ENCODE measurements at places on chromosomes 7 and 10.
A peak's percentile ranks its signal among the peaks of the same experiment; 100 is the strongest.

DNA sequence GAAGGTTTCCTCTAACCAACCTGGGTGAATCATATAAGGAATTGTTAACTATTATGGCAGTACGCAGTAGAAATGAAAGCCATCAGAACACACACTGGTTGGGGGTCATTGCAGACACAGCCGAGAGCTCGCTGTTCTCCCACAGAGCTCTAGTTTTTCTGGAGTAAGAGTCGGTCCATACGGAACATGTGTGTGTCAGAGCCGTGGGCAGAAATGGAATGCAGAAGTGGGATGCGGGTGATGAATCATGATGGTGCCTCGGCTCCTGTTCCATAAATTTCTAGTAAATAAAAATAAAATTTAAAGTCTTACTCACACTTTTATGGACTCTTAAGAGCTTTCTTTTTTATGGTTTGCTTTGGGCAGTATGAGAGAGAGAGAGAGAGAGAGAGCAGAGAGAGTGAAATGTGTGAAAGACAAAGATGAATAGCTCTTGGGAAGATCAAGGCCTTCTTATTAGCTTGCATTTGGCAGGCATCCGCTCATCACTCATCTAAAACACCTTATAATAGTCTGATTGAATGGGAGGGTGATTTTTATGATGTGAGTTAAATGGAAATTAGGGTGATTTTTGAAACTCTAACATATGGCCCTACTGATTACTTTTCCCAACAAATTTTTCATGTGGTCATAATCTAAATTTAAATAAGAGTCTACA, 98.8 kb upstream of the PFKP start:
- DNase-seq: no peak

- no peak for DNase-seq
Measured at GRCh38 chr7:1781369-1781768, 111.3 kb downstream of the ELFN1 start.

GRCh38 chr10:101670635-101671034, 24.3 kb downstream of the FBXW4 start:
- DNase-seq: no peak

- no peak for DNase-seq
Measured at GRCh38 chr7:20839987-20840386, 53.3 kb upstream of the SP8 start.

DNA sequence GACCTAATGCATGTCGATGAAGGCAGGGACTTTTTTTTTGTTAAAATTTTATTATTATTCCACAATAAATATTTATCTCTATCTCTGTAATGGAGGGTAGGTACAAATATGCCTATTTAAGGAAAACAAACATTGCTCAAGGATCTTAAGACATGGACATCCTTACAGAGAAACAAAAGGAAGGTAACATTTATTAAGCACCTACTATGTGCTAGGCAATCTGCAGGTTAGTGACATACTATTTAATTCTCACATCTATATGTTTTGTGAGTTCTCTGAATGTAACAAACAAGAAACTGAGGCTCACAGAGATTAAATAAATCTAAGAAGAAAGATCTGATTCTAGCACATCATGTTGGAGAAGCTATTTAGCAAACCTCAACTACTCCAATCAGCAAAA, 32.1 kb downstream of the LMOD2 start:
- DNase-seq: no peak

DNA sequence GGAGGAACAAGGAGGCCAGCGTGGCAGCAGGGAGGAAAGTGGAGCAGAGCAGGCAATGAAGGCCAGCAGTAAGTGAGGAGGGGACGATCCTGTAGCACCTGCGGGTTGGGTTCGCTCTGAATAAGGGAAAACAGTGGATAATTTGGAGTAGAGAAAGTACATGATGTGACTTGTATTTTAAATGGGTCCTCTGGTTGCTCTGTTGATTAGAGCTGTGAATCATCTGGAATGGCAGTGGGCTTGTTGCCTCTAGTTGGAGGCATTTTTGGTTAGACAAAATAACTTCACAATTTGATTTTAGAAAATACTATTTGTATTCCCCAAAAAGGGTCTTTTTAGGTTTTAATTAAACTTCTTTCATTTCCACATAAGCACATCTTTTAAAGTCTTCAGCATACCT, 277.4 kb downstream of the ARL4A start:
- no peak for DNase-seq

DNA sequence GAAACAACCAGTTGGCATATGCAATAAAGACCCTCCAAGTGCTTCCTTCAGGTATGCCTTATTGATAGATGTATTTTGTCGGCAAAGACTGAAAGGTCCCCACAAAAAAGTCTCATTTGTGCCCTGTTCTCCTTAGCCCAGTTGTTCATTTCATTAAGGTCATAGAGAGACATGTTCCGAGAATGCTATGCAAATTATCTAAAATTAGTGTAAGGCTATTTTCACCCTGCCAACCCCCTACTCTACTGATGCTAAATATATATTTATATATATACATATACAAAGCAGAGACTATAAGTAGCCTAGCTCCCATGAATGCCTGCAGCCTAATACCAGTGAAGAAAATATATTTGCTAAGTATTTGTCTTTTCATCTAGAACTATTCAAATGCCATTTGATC, 96.7 kb upstream of the ADO start:
- no peak for DNase-seq

GRCh38 chr7:805261-805660, 27.0 kb upstream of the SUN1 start:
- DNase-seq: no peak

DNA sequence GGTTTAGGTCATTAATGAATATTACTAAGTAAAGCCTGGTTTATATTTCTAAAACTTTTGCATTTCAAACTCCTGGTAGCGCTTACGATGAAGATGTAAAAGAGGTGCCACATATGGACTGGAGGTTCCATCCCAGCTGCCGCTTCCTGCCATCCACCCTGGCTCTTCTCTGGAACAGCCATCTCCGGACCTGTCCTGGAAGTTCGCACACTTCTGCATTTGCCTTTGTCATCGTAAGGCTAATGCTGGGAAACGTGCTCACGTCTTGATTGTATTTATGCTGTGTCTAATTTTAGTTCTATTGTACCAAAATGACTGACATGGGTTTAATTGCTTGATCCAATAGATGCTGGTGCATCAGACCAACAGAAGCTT, 103.1 kb downstream of the HIPK2 start:
- no peak for DNase-seq

- no peak for DNase-seq
Measured at GRCh38 chr10:6780008-6780677, 200.1 kb upstream of the PRKCQ start.

GRCh38 chr7:151225948-151226510, 976 bp downstream of the ABCF2 start:
- no peak for DNase-seq

DNA sequence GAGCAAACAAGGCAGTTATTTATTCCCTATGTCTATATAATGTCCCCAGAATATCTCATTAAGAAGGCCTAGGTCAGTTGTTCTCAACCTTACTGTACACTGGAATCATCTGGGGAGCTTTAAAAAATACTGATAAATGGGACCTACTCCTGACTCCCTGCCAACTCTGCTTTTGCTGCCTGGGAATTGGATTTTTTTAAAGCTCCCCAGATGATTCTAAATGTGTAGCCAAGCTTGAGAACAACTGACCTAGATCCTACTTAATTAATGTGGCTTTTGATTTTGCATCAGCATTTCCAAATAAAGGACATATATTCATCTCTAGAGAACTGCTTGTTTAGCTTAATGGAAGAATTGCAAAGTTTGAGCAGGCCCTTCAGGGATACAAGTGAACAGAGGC, 91.7 kb upstream of the HPS1 start:
- no peak for DNase-seq

- DNase-seq: no peak
Measured at GRCh38 chr10:79189853-79190435, 121.2 kb downstream of the ZMIZ1 start.

- no peak for DNase-seq
Measured at GRCh38 chr7:108112683-108113082, 17.5 kb downstream of the LAMB4 start.

DNA sequence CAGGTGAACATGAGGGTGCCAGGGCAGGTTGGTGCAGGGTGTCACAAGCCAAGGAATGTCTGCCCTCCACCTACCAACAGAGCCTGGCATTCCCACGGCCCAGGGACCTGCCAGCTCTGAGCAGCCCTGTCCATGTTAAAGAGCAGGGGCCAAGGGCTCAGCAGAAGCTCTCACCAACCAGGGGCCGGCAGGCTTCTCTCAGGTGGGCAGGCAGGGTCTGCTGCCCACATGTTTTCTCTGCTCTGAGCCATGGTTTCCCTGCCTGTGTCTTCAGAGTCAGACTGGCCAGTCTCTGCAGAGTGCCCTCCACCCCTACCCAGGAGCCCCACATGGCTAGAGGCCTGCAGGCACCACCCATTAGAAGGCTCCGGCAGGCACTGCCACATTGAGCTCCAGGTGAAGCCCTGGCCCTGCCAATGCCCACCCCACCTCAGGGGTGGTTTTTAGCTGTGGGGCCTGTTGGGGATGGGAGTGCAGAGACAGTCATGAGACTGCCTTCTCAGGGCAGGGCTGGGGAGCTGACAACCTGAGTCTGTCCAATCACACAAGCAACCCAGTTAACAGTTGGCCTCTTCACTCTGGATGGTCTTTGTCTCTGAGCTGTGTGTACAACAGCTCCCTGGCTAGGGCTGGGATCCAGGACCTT, 135.9 kb downstream of the ARHGAP22 start:
- DNase-seq: no peak

DNA sequence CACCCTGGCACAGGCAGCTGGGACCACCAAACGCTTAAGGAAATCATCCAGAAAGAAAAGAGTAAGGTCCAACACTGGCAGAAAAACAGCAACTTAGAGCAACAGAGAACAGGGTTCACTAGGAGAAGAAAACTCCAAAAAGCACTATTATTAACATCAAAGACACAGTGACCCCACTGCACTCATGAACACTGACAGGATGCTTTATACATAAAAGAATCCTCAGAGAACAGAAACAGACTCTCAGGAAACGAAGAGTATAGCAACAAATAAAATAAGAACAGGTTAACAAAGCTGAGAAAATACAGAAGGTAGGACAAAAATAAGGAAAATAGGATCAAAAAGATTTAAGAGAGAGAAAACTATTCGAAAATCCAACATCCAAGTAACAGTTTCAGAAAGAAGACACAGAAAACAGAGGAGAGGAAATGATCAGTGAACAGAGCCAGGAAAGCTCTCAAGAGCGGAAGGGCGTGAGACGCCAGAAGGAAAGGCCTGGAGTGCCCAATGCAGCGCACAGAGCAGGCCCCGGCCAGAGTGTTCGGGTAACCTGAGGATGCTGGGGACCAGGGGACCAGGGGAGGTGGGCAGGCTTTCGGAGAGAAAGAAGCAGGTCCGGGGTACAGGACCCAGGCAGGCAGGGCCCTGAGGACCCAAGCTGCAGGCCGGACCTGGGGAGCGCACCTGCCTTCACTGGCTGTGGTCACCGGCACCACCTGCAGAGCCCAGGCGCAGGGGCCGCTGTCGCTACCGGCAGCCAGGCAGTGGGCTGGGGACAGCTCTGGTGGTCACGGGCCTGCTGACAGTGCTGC, 258.2 kb downstream of the MAD1L1 start:
- DNase-seq: no peak

DNA sequence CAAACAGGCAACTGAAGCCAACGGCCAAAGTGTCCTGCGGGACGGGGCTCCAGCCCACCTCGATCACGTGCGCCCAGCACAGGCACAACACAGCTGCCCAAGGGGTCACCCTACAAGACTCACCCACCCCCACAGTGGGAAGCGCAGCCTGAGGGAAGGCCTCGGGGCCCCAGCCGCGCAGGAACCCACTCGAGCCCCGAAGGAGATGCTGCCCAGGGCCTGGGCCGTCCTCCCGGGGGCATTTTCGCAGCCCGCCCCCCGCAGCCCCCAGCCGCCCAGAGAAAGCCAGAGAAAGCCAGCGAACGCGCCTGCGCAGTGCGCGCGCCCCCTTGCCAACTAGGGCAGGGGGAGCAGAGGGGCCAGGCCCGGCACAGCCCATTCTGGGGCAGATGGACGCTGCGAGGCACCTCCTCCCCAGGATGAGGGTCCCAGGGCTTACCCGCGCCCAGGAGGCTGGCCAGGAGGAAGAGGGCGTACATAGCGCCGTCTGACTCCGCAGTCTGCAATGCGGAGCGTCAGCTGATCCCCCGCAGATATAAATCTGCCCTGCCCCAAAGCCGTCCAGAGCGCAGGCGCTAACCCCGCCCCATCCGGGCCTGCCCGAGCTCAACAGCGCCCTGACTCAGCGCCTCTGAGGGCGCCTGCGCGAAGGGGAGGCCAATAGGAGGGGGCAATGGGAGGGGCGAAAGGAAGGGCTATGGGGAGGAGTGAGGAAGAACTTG, at the start of gene PSAP:
Gene PSAP, minus strand, starts transcription at position 509 of the 722 bp plus-strand sequence. Its CDS starts 30 bp downstream, at position 479.
- DNase-seq: peak; percentile 99

GRCh38 chr7:27579565-27579964, 83.1 kb downstream of the HIBADH start:
- no peak for DNase-seq

DNA sequence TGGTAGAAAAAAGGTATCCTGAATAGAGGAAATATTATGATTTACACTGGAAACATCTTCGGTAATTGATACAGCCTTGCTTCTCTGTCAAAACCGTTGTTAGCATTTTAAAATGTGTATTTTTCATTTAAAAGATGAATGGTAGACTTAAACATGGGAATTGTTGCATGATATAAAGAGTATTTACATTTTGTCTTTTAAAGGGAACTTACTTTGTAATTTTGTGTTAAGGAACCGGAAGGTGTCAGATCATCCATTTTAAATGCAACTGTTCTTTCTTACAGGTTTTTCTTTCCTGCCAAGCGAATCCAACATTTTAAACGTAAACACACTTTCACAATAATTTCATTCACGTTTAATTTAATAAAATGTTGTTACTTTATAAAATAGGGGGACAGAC, 1.8 kb upstream of the IGF2BP3 start:
- DNase-seq: no peak

GRCh38 chr7:112023786-112024185, 182.4 kb downstream of the DOCK4 start:
- no peak for DNase-seq

DNA sequence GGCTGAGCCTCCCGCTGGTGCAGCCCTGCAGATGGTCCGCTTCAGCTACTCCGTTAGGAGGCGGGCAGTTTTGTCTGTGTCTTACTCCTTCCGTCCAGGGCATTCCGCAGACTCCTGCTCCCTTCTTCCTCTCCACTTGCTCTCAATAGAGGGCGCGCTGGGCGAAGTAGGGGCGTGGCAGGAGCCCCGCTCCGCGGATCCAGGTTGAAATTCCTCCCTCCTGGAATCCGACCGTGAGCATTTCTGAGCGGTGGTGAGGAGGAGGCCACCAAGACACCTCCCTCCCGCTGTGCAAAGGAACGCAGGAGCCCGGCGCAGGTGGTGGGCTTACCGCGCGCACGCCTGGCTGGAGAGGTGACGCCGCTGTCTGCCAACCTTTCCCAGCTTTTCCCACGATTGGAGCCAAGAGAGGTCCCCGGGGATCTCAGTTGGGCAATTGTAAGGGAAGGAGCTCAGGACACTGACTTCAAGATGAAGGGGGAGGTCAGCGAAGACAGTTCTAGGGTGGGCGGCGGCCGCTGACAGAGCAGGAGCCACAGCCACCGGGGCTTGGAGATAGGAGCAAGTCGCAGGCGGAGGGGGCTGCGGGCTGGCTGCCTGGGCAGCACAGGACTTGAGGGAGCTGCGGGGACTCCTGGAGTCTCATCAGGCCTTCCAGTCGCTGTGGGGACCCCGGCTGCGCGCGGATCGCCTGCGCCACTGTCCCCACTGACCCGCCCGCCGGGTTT, 1011.3 kb downstream of the XPNPEP1 start:
- DNase-seq: no peak
